ENCODE measurements at places on chromosomes 11 and 22.

- peak; percentile 84 for DNase-seq
These were observed 4.3 kb downstream of the SMARCB1 start for GRCh38 chr22:23790819-23791737.

GRCh38 chr11:117936973-117937372 is 7.8 kb upstream of the TMPRSS13 start:
- no peak for DNase-seq

DNA sequence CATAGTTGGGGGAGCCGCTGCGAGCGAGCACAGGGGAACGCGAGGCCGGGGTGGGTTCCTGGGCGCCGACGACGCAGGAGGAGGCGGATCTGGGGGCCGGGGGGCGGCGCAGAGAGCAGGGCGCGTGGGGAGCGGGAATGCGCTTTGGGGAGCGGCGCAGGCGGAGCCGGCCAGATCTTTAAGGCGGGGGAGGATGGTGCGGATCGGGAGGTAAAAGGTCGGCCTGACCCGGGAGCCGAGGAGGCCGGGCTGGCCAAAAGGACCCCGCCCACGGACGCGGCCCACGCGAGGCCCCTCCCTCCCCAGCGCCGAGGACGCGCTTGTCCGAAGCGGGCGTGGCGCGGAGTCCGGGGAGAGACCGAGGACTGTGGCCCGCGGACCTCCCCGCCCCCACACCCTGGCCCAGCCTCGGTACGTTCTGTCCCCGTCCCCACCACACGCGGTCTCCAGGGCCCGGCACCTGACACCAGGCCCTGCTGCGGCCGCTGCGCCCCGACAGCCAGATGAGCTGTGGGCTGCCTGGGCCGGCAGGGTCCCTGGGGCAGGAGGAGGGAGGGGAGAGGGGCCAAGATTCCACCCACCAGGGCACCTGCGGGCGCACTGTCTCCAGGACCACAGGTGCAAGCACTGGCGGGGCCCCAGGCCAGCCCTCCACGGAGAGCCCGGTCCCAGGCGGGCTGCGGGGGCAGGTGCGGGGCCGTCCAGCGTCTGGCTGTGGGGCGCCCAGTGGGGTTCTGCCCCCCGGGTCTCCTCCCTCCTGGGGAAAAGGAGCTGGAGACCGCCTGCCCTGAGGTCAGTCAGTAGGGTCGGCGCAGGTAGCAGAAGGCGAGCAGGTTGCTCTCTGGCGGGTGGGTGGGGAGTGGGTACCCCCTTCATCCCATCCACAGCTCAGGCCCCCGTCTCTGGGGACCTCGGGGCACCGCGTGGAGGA is 10.9 kb downstream of the PIM3 start:
- DNase-seq: peak; percentile 81

GRCh38 chr22:38653741-38654140 is 2.5 kb downstream of the FAM227A start:
- no peak for DNase-seq

- peak; percentile 95 for DNase-seq
These were observed 8.7 kb upstream of the C1QTNF6 start for GRCh38 chr22:37196539-37197450.

GRCh38 chr22:19631899-19632667 is 82.2 kb upstream of the SEPTIN5 start:
- peak; percentile 61 for DNase-seq

GRCh38 chr11:129960216-129961214 is 42.1 kb downstream of the PRDM10 start:
- DNase-seq: peak; percentile 74

DNA sequence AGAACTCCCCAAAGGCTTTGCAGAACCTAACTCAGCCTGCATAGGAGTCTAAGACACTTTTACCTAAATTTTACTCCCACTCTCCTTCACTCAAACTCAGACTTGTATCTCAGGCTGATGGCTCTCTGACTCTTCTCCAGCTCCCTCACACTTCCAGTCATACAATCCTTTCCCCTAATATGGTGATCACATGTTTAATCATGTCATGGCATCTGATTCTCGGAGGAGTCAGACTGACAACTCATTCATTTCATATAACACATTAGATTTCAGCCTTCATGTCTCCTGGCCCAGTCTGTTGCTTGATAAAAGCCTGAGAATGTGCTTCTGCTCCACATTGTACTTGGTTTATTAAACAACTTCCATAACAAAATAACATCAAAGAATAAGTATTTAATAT is 1503.9 kb upstream of the TENM4 start:
- no peak for DNase-seq

- DNase-seq: peak; percentile 92
These were observed 566.2 kb downstream of the TBC1D22A start for GRCh38 chr22:47328550-47329243.

- DNase-seq: no peak
These were observed 47.4 kb upstream of the TP53I11 start for GRCh38 chr11:44998051-44998450.

DNA sequence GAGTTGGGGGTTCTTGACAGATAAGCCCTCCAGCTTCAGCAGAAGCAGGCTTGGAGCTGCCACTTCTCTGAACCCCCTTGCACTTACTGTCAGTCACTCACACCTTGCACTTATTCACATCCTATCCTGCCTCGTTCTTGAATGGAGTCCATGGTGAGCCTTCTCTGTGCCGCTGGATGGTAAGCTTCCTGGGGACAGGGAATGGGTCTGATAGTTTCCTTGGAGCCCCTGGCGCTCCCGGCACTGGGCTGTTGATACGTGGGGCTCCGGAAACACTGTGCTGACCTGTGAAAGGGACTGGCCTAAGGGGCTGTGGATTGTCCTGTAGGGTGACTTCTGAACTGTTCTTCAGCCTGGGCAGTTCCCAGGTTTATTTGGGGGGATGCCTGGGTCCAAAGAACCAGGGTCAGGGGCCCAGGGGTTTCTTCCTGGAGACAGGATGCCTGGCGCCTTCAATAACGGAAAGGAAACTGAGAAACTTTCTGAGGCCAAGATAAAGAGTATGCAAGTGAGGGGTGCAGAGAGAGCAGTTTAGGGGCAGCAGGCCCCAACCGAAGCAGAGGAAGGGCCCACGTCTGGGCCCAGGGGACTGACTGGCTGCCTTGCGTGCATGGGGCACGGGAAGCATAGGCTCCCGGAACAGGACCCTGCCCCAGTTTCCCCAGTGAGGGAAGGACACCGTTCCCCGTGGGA is 709 bp upstream of the ST3GAL4 start:
- DNase-seq: no peak

- peak; percentile 85 for DNase-seq
These were observed 70.2 kb upstream of the PPARA start for GRCh38 chr22:46079861-46080821.

DNA sequence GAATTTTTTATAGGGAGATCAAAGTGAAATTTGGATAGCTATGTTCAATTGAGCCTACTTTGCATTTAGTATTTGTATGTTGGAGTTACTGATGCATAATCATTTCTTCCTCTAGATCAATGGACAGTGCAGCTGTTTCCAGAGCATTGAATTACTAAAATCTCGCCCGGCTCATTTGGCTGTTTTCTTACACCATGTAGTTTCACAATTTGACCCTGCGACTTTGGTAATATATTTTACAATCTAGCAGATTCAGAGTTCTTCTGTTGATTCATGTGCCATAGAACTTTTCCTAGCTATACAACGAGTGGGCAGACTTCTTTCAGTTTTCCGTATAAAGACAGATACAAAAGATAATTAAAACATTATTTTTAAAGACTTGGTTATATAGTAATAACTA is 70.0 kb upstream of the GRIK4 start:
- no peak for DNase-seq

- DNase-seq: no peak
These were observed at the start of gene PRODH for GRCh38 chr22:18935889-18936529. TSS of gene PRODH (minus strand) at chr22:18936293. CDS start at chr22:18936287, 6 bp downstream.

DNA sequence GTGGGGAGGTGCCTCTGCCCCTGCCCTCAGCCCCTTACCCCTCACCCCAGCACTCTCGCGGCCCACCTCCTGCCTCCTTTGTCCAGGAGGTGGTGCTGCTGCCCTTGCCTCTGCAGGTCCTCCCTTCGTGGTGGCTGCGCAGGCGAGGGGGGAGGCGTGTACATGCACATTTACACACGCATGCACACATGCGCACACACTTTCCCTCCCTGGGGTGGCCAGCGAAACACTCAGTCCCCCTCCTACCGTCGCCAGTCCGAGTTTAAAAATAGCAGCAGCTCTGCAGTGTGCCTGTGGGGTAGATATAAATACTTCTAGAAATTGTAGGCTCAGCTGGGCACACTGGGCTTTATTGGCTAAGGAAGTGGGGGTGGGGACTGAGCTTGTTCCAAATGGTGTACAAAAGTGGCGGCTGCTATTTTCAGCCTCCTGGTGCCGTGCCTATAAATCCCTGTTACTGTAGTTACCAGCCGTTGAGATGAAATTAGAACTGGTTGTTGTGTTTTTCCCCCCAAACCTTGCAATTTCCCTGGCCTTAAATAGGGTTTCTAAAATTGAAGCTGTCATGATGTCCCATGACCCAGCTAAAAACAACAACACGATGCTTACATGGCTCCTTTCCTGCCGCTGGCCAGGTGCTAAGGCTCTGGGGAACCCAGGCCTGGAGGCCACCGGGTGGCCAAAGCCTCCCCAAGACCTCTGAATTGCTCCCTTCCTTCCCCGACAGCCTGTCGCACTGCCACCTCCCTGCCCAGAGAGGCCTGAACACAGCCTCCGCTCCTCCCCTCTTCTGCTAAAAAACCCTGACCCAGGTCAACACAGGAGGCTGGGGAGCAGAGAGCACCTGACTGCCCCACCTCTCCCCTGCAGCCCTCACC is 12.4 kb downstream of the PICK1 start:
- peak; percentile 60 for DNase-seq

DNA sequence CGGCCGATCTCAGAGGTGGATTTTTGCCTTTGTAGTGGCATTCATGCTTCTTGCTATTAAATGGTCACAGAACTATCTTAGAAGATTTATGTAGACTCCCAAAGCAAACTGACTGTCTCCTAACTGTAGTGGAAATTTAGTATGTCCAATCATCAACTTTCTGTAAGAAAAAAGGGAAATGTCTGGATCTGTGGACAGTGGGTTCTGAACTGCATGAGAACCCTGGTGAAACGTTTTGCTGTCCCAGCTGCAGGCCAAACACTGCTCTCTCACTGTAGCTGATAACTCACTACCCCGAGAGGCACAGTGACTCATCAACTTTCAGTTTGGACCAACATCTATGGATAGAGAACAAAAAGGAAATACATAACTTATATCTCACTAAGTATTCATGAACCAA is 387.1 kb downstream of the SOX6 start:
- peak; percentile 66 for DNase-seq

GRCh38 chr11:499201-500076 is 7.6 kb downstream of the RNH1 start:
- no peak for DNase-seq

DNA sequence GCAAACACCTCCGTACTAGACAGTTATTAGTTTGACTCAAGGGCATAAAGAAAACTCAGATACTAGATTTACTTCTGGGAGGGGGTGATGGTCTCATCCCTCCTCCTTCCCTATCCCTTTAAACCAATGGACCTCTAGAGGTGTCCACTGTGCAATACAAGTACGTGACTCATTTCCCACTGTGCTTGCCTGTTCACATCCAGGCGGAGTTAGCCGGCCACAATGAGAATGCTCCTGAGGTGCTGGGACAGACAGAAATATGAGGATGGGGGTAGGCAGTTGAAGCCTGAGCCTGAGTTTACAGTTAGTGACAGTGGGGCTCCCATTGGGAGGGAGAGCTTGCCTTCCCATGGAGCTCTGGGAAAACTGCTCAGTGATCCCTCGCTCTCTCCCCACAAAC is 8.4 kb upstream of the PMM1 start:
- DNase-seq: peak; percentile 74

GRCh38 chr11:80724366-80724765 is 1283.5 kb upstream of the TENM4 start:
- DNase-seq: no peak

- peak; percentile 28 for DNase-seq
These were observed 99.3 kb upstream of the RRM1 start for GRCh38 chr11:3995307-3995706.

DNA sequence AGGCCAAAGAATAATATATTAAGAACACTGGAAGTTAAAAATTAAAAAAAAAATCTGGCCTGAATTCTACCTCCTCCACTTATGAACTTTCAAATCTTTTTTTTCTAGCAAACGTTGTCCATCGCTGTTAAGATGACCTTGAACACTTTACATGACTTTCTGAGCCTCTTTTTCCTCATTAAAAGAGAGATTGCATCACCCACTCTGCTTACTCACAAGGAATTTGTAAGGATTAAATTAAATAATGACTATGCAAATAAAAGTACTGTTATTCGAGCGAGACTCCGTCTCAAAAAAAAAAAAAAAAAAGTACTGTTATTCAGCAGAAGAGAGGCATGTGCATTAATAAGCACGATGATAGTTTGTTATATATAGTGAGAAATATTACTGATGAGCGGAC is 285.1 kb upstream of the CCDC90B start:
- peak; percentile 26 for DNase-seq

- DNase-seq: no peak
These were observed 44.8 kb downstream of the SMIM38 start for GRCh38 chr11:69200331-69201065.

- peak; percentile 93 for DNase-seq
These were observed 19.3 kb downstream of the SCARF2 start for GRCh38 chr22:20418211-20418788.

DNA sequence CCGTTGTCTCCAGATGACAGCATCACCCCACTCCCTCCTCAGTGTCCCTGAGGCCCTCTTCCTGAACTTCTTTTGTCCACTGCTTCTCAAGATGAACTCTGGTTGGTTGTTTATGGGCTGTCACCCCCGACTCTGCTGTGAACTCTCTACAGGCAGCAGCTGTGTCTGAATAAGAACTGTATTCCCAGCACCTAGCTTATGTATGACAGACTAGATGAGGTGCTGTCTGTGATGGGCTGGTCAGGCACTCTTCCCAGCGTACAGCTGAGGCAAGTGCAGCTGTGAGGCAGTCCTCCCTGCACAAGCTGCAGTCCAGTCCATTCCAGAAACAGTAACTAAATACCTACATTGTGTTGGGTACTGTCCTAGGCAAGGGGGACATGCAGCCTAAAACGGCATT is 111.4 kb upstream of the PITPNB start:
- DNase-seq: no peak

GRCh38 chr11:128735935-128736605 is 42.2 kb downstream of the FLI1 start:
- DNase-seq: no peak

DNA sequence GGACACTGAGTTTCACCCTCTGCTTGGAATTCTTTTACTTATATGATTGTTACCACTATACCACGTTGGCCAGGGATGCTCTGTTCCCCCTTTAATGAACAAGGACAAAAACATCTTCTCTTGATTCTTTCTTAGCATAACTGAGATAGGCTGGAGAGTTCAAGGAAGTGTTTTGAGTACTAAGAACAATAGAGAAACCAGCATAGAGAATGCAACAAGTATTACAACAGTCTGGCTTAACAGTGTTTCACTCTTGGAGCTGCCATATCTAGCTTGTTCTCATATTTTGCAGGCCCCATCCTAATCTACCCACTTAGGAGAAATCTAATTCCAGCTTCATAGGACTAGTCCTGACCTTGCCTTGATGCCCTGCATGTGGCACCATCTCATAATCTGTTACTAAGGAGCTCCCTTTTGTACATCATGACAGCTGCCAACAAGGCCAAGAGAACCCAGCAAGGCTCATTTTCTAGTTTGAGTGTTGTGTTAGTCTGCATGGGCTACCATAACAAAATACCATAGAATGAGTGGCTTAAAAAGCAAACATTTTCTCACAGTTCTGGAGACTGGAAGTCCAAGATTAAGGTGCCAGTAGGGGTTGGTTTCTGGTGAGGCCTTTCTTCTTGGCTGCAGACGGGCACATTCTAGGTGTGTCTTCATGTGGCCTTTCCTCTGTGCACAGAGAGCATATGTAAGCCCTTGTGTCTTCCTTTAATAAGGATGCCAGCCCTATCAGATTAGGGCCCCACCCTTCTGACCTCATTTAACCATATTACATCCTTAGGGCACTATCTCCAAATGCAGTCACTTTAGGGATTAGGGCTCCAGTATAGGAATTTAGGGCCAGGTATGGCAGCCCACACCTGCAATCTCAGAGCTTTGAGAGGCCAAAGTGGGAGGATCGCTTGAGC is 37.8 kb downstream of the PACS1 start:
- no peak for DNase-seq
